RWPE2 (cell line): ENCODE measurements at places on chromosomes 2 and 18.

DNA sequence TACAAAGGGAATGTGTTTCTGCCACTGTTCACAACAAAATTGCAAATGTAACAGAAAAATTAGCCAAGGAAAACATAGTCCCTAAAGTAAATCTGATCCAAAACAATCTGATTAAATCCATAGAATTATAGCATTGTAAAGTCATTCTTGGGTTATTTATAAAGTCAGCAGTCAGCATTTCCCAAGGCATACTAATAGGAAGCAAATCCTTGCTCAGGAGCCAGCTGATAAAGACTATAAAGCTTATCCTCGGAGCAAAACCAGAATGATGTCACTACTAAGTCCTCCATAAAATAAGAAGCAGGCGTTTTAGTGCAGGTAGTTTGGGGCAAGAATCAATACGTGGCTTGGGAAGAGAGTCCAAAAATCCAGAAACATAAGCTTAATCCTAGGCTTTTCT lies 67.3 kb upstream of the CSRNP3 start:
- no peaks in the 10 kb centered on the region for H3K36me3 ChIP-seq
- no peak overlapping the region for H3K4me3 ChIP-seq
- no peak for DNase-seq

- H3K36me3 ChIP-seq, result no peaks in the 10 kb centered on the region
- H3K4me3 ChIP-seq, result no peak overlapping the region
- DNase-seq, result no peak
- H3K27me3 ChIP-seq, result no peaks in the 10 kb centered on the region
- peaks cover 46% of the 10 kb centered on the region for H3K4me1 ChIP-seq
- H3K27ac ChIP-seq, result peak overlapping the region; percentile 40
Observed at GRCh38 chr2:233209117-233209532, 42.3 kb upstream of the ATG16L1 start.

GRCh38 chr2:154032220-154032619 lies 160.5 kb downstream of the GALNT13 start:
- no peak overlapping the region for H3K4me3 ChIP-seq
- no peak for DNase-seq
- H3K27ac ChIP-seq, result no peak overlapping the region
- no peaks in the 10 kb centered on the region for H3K36me3 ChIP-seq

DNA sequence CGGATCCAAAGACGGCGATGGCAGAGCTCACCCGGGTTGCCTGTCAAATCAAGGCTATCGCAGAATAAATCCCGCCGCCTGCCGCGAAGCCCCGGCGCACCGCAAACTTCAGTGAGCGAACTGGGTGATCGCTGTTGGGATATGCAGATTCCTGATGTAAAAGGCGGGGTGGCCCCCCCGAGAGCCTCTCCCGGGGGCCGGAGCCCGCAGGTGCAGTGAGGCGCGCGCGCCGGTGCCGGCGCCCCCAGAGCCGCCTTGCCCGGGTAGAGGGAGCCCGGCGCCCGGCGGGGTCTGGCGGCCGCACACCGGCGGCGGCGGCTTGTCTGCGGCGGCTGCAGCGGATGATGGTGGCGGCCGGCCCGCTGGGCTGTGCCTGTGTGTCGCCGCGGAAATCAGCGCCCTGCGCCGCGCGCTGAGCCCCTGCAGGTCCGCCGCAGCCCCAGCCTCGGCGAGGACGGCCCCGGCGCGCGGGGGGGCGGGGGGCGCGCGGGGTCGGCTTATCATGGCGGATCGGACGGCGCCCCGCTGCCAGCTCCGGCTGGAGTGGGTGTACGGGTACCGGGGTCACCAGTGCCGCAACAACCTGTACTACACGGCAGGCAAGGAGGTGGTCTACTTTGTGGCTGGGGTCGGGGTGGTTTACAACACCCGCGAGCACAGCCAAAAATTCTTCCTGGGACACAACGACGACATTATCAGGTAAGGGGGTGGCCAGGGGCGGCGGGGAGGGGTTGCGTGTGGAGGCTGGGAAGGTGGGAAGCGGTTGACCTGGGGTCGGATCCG lies 1.3 kb downstream of the EML6 start:
- H3K27ac ChIP-seq, result no peak overlapping the region
- peaks cover 11% of the 10 kb centered on the region for H3K4me1 ChIP-seq
- no peaks in the 10 kb centered on the region for H3K36me3 ChIP-seq

DNA sequence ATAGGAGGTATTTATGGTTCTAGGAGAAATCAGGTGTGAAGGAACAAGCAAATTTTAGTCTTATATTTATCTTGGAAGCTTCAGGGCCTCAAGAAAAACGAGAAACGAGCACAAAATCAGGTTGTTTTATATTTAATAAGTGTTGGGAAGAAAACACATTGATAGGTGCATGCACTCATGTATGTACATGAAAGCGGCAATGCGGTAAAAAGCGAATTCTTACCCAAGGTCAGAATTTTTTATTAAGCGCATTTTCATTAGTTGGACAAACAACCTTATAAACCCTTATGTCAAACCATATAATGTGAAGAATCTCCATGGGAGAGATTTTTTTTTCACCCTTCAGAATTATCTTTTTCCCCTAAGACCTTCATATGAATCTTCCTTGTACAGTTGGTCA lies 25.4 kb downstream of the SLC66A3 start:
- H3K27ac ChIP-seq, result no peak overlapping the region
- DNase-seq, result no peak
- no peak overlapping the region for H3K4me3 ChIP-seq

- DNase-seq, result no peak
- peaks cover 36% of the 10 kb centered on the region for H3K4me1 ChIP-seq
Observed at GRCh38 chr2:113068249-113068648, 479 bp downstream of the IL1F10 start.

DNA sequence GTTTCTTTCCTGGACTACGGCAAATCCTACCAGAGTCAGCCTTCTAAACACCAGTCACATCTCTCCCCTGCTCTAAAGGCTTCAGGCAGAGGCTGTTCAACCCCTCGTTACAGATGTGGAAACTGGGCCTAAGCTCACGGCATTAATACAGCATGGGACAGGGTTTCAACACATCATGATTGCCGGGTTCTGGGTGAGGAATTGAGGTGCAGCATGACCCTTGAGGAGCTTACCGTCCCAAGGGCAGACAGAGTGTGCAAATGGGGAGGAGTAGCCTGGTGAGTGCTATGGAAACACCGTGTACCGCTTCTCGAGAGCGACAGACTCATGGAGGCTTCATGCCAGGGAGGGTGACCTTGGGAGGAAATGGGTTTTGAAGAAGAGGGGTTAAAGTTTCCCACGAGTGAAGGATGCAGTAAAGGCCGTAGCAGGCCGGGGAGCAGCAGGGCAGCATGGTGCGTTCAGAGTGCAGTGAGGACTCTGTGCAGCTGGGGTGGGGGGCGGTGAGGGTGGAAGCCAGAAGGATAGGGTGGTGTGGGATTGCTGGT lies 51.1 kb downstream of the TGOLN2 start:
- peak overlapping the region; percentile 85 for H3K27ac ChIP-seq
- H3K4me1 ChIP-seq, result peaks cover 52% of the 10 kb centered on the region
- H3K36me3 ChIP-seq, result no peaks in the 10 kb centered on the region
- H3K27me3 ChIP-seq, result no peaks in the 10 kb centered on the region
- no peak overlapping the region for H3K4me3 ChIP-seq

- no peaks in the 10 kb centered on the region for H3K27me3 ChIP-seq
- no peak overlapping the region for H3K4me3 ChIP-seq
- H3K4me1 ChIP-seq, result peaks cover 5% of the 10 kb centered on the region
- no peak overlapping the region for H3K27ac ChIP-seq
- no peaks in the 10 kb centered on the region for H3K36me3 ChIP-seq
- DNase-seq, result no peak
Observed at GRCh38 chr2:113812204-113812603, 55.8 kb upstream of the SLC35F5 start.

DNA sequence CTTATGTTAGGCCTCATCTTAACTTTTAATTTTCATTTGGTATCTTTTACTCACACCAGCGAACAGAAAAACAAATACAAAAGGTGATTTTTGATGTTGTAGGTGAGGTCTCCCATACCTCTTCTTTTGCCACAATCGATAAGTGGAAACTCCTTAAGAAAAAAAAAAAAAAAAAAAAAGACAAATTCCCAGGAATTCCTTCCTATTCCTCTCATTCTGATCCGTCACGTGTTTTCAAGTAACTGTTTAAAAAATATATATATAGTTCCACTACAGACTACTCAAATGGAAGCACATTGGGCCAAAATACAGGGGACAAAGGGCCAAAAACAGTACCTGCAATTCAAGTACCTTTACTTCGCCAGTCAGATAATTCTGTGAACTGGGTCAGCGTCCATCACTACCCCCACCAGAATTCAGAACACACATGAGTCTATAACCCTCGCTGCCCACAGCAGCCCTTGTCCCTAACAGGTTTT lies 16.5 kb downstream of the NMUR1 start:
- DNase-seq, result no peak
- H3K4me3 ChIP-seq, result peak overlapping the region; percentile 59
- peaks cover 9% of the 10 kb centered on the region; the same call in 1 of the 2 replicates for H3K36me3 ChIP-seq
- H3K27ac ChIP-seq, result peak overlapping the region; percentile 38
- H3K4me1 ChIP-seq, result peaks cover 9% of the 10 kb centered on the region

GRCh38 chr2:191170301-191170636 lies 19.5 kb upstream of the STAT4 start:
- peaks cover 80% of the 10 kb centered on the region for H3K4me1 ChIP-seq
- no peaks in the 10 kb centered on the region for H3K27me3 ChIP-seq
- DNase-seq, result no peak
- H3K36me3 ChIP-seq, result no peaks in the 10 kb centered on the region
- H3K4me3 ChIP-seq, result no peak overlapping the region

DNA sequence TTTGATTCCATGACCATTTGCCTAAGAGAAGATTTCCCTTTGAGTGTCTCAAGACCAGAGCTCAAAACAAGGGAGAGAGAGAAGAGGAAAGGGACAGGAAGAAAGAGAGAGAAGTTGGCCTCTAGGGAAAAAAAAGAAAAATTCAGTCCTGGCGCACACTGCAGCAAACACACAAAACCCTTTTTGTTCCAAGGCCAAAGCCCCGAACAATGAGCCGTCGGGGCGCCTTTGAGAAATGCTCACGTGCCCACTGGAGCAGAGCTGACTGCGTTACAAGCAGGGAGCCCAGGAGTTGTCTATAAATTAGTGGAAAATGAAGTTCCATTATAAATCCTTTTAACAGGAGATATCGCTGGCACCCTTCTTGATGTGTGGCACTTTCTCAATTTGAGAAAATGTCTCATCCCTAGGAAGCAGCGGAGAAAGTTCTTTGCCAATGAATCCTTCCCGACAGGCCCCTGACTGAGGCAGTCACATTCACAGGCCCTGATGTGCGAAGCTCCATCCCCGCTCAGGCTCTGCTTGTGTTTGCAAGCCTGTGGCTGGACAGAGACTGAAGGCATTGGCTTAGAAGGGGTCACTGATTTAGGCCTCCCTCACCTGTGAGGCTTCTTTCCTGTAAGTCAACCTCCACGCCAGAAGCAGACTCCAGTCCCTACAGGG lies 32.1 kb upstream of the NCKAP5 start:
- no peak for DNase-seq
- no peaks in the 10 kb centered on the region for H3K27me3 ChIP-seq
- H3K36me3 ChIP-seq, result no peaks in the 10 kb centered on the region
- H3K4me3 ChIP-seq, result no peak overlapping the region

GRCh38 chr2:219362524-219363164 lies 25.1 kb downstream of the DNPEP start:
- H3K27me3 ChIP-seq, result peaks cover 31% of the 10 kb centered on the region
- H3K4me3 ChIP-seq, result no peak overlapping the region
- no peak overlapping the region for H3K27ac ChIP-seq
- H3K4me1 ChIP-seq, result no peaks in the 10 kb centered on the region

- H3K27ac ChIP-seq, result no peak overlapping the region
- no peaks in the 10 kb centered on the region for H3K36me3 ChIP-seq
- H3K27me3 ChIP-seq, result peaks cover 12% of the 10 kb centered on the region
- DNase-seq, result no peak
- no peaks in the 10 kb centered on the region for H3K4me1 ChIP-seq
Observed at GRCh38 chr2:60643747-60644146, 90.3 kb upstream of the BCL11A start.

DNA sequence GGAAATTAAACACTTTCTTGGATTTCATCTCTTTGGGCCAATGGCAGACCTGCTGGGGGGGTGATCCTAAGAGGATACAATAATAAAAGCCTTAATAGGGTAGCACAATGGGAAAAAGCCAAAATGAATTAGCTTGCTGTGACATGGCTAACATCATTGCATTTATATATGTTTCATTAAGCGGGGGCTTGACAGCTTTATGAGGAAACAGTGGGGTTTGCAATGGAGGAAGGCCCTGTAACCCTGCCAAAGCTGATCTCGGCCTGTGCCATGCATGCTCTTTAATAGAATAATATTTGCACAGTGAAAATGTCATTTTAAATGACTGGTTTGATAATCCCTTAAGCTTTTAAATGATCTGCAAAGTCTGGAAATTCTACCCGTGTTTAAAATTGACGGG lies 291.5 kb downstream of the SLC4A3 start:
- no peaks in the 10 kb centered on the region for H3K36me3 ChIP-seq
- H3K27me3 ChIP-seq, result no peaks in the 10 kb centered on the region
- DNase-seq, result no peak
- no peak overlapping the region for H3K4me3 ChIP-seq

DNA sequence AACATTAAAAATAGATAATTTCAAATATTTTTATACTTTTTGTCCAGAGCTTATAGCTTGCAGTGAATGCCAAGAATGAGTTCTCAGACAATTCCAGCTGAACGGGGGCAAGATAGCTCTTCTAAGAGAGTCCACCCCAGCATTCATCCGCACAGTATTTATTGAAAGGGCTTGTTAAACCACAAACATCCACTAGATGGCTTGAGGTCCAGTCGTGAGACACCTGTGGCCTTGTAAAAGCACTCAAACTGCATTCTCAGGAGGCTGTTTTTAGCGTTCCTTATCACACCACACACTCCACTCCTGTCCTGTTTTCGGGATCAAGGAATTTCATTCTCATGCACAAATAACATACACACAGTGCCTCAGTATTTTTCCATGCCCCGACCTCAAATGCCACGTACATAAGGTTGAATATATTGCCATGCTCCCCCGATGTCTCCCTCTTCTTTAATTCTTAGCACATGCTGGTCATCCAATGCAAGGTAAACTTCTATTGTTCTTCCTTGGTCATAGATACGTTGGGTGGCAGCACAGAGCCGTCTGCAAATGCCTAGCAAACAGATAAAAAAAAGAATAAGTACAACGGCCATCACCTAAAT lies 47.4 kb downstream of the DNAJC10 start:
- H3K4me1 ChIP-seq, result no peaks in the 10 kb centered on the region
- peaks cover 75% of the 10 kb centered on the region for H3K36me3 ChIP-seq
- H3K4me3 ChIP-seq, result no peak overlapping the region
- no peak for DNase-seq
